ENCODE measurements at places on chromosomes 16 and 17.

DNA sequence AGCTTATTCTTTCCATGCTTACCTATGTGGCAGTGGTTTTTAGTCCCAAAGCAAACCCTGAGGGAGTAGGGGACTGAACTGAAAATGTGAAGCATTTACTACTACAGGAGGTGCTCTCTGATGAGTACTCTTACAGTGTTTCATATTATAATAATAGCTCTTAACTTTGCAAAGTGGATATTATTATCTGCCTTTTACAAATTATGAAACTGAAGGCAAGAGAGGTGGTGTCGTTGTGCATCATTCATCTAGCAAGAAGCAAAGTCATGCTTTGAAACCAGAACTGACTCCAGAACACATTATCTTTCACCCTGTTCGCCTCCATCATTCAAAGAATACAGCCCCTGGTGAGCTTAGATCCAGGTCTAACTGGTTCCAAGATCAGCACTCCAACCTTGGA, 8.2 kb upstream of the KCNH6 start:
- no peak for DNase-seq

GRCh38 chr17:9123594-9124553, 102.6 kb downstream of the NTN1 start:
- DNase-seq = no peak

- DNase-seq = peak; percentile 93
These were observed 4.4 kb downstream of the SNAI3 start for GRCh38 chr16:88681709-88682451.

GRCh38 chr17:2067608-2068024, 12.7 kb downstream of the HIC1 start:
- DNase-seq = no peak

- no peak for DNase-seq
These were observed 228.2 kb upstream of the GSE1 start for GRCh38 chr16:85384833-85385462.

- no peak for DNase-seq
These were observed 9.2 kb downstream of the ALOXE3 start for GRCh38 chr17:8108972-8109660.

GRCh38 chr17:40312893-40313667, 4.1 kb downstream of the RARA start:
- DNase-seq = no peak

DNA sequence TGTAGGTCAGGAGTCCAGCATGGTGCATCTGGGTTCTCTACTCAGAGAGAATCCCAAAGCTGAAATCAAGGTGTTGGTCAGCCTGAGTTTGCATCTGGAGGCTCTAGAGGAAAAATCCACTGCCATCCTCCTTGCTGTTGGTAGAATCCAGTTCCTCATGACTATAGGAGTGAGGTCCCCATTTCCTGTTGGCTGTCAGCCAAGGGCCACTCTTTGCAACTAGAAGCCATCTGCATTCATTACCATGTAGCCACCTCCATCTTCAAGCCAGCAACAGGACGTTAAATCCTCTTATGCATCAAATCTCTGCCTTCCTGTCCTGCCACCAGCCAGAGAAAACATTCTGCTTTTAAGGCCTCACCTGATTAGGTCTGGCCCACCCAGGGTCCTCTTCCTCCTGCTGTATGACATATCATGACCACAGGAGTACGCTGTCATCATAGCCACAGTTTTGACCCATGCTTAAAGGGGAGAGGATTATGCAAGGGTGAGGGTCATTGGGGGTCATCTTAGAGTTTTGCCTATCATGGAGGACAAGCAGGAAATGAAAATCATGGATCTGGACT, 40.5 kb downstream of the DNAH9 start:
- DNase-seq = no peak

GRCh38 chr16:81837312-81837751, 58.2 kb downstream of the PLCG2 start:
- peak; percentile 25 for DNase-seq

GRCh38 chr17:3558603-3559269, 1.1 kb upstream of the TRPV3 start:
- DNase-seq = peak; percentile 36

Data from suppressor macrophage treated with lipopolysaccharide for 1 hour (primary cell).